ENCODE measurements at places on chromosomes 5 and 9.

DNA sequence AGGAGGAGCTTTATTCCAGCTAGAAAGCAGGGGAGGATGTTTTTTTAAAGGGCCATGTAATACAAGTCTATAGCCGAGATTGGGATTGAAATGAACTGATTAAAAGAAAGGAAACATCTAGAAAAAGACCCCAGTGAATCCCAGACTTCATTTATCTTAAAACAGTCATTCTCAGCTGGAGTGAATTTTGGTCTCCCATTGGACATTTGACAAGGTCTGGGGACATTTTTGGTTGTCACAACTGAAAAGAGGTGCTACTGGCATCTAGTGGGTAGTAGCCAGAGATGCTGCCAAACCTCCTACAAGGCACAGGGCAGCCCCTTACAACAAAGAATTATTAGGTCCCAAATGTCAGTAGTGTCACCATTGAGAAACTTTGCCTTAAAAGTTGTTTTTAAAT lies 16.3 kb upstream of the SPINK4 start:
- DNase-seq, result no peak

DNA sequence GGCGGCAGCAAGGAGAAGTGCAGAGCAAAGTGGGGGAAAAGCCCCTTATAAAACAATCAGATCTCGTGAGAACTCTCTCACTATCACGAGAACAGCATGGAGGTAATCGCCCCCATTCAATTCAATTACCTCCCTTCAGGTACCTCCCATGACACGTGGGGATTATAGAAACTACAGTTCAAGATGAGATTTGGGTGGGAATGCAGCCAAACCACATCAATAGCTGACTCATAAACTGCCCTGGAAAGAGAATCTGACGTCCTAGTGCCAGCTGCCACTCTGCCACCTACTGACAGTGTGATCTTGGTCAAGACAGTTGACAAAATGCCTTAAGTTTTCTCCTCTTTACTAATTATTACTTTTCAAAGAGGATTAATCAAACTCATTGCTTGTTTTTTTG lies 128.3 kb downstream of the GPBP1 start:
- no peak for DNase-seq

GRCh38 chr5:14064841-14065240 lies 78.3 kb upstream of the TRIO start:
- no peak for DNase-seq

DNA sequence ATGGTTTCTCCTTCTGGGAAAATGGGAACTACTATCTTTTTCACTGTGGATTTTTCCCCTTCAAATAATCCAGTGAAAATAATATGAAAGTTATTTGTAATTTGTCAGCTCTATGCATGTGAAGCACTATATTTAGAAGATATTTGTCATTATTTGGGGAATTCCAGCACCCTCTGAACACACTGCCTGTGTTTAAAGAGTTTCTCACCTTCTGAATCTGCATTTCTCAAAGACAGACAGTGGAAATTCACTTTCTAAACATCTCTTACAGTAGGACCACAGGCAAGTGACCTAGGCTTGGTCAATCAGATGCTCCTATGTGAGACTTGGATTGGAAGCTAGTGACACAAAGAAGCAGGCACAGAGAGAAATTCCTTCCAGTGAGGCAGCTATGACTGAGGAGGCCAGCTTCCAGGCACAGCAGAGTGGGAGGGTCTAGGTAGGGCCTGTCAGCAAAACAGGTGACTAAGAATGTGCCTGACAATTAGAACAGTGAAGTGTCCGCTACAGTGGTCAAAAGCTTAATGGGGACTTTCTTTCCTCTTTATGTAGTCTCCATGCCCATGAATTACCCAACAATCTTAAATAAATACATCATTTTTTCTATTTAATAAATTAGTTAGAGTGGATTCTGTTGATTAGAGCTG lies 167.2 kb downstream of the HMHB1 start:
- DNase-seq, result no peak

GRCh38 chr5:111143910-111144309 lies 51.8 kb downstream of the WDR36 start:
- DNase-seq, result no peak

GRCh38 chr9:135186248-135187164 lies 99.0 kb downstream of the OLFM1 start:
- DNase-seq, result no peak

DNA sequence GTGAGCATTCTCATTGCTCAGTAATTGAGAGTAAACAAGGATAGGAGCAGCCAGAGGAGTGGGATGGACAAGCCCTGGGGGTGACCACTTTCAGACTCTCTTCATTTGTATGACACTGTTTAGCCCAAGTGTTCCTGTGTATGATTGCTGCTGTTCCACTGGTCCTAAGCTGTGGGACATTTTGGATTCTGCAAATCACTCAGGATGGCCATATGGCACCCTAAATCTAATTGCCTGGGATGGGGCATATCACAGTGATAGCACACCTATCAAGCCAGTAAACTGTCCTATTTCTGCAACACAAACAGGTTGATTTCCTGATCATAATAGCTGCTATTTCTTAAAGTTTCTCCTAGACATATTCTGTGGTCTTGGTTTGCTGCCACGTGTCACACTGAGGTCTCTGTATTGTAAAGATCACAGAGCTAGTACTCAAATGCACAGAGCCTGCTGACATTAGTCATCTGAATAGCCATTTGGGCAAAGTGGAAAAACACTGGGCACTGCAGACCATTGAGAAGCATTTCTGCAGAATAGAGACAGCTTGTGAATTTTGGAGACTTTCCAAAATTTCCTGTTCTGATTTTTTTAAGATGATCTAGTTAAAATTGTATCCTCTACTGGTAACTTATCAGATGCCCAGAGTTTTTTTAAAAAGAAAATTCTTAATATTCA lies 320.2 kb downstream of the RFX3 start:
- no peak for DNase-seq

DNA sequence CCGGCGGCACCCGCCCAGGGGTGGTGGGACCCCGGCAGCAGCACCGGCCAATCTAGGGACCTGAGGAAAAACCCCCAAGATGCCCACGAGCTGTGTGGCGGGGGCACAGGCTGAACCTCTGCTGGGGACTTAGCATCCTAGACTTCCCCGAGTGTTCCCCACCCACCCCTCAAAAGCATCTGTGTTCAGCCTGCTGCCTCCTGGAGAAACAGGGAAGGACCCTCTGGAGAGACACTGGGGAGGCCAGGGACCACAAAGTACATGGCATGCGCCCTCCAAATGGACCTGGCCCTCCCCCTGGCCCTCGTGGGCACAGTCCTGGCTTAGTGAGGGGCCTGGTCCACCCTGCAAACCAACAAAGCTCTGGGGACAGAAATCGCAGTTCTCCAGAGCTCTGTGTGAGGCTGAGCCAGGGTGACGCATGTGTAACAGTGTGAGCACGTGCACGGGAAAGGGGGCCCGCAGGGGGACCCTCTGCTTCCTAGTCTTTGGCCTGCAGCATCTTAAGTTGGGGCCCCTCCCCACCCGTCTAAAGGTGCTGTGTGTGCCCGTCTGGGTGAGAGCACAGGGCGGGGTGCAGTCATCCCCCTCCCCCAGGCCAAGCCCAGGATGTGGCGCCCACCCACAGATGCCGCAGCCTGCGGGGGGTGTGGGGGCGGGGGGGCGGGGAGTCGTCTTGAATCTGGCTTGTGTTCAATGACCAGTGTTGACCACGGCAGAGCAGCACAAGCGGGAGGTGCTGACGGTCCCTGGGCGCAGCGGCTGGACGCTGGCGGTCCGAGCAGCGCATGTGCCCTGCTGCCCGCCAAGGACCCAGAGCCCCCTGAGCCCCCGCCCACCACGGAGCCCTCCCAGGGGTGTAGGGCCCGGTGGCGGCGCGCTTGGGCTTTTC lies 672 bp upstream of the KCNT1 start:
- no peak for DNase-seq

- DNase-seq, result no peak
Observed at GRCh38 chr5:164617290-164617689, 1111.9 kb downstream of the MAT2B start.
